ENCODE measurements at places on chromosomes 12 and 14. TPM values are rescaled to one million over a fixed set of nuclear protein-coding genes. Genes with fewer than 3 reads are reported as not detected.

The SMIM41 gene
- not detected for total RNA-seq

The NEUROD4 gene
- total RNA-seq, result not detected

The GPRC5D gene
- not detected for total RNA-seq

The CYP27B1 gene
- total RNA-seq, result 18.8 TPM

The KLRB1 gene
- total RNA-seq, result 23.9 TPM

The INHBC gene
- total RNA-seq, result not detected

The KRT80 gene
- total RNA-seq, result not detected

The DACT1 gene
- not detected for total RNA-seq

The MGST1 gene
- 11.3 TPM for total RNA-seq

The DTX1 gene
- not detected for total RNA-seq

The KRT3 gene
- not detected for total RNA-seq
